Uterus (tissue), 4 donors: ENCODE measurements at places on chromosomes 7 and 10.
A peak's percentile ranks its signal among the peaks of the same experiment; 100 is the strongest.

DNA sequence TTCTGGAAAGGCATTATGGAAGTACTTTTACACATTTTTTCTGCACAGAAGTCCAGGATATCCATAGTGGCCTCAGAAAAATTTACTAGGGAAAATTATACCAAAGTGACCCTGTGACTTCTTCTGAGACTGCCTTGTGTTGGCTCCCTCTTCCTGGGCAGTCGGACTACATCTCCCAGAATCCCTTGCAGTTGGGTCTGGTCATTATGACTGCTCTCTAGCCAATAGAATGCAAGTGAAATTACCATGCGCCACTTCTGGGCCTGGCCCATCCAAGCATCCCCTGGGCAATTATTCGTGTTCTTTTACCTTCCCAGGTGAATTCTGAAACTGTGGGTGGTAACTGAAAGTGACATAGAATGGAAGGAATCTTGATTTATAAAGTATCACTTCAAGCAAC is 430.9 kb downstream of the ACTR3B start:
- no peak for DNase-seq

DNA sequence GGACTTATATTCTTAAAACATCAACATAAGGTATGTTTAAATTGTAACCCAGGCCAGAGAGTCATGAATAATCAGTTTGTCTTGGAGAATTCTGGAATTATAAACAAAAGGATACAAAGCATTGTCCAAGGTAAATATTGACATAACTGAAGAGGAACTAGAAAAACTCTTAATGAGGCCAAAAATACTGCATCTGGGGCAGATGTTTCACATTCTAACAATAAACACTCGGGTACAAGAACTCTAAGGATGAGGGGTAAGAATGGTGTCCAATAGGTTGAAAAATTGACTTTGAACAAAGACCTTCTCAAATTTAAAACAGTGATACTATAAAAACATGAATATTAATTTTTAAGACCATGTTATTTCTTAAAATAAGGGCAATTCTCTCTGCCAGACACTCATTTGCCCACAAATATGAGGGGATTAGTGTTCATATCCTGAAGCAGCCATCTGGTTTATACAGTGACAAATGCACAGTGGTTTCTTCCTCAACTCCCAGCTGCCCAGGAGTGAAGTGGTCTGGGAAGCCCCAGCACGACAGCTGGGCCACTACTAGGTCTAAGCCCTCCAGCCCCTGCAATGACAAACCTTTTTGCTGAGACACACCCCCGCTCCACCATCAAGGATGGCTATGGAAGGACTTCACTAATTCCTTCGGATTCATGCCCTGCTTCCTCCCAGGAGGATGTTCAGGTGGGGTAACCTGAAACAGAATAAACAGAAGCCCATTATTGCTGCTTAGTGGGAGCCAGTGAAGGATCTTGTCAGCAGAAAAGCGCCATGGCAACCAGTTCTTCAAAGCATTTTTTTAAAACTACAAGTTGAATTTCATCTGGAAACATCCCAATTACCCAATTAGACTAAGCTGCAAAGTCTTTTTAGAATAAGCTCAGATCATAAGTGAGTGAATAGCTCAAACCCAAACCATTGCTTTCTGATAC is 107.5 kb upstream of the ARID5B start:
- DNase-seq: no peak

DNA sequence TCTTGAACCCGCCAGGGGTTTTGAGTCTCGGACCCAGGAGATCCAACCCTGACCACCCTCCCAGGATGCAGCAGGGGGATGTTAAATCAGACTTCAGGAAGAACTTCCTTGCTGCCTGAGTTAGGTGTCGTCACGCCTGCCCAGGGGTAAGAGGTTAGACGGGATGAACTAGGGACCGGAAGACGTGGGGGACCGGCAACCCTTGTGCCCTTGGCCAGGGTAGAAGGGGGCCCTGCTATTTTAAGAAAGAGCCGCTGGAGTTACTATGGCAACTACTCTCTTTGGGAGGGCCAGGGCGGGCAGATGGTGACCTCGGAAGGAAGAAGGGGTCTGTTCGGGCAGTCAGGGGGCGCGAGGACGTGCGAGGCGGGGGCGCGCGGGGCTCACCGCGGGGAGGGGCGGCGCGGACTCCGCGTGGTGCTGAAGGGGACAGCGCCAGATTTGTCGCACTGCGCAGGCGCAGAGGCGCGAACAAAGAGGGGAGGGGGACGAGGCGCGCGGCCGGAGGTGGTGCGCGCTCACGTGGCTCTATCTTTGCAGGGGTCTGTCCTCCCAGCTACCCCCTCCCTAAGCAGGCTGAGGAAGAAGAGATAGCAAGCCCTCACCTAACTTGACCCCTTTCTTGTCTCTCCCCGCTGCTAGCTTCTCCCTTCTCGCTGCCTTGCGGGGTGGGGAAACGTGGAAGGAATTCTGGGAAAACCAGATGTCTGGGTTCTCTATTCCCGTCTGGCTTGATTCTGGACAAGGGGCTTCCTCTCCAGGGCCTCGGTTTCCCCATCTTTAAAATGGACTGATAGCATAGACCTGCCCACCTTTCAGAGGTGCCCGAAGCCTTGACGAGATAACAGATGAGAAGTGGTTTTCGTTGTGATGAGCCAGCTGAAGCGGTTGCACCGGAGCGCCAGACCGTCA is 940 bp upstream of the PSD start:
- no peak for DNase-seq

- DNase-seq: no peak
Measured at GRCh38 chr7:47941136-47941844, 7.0 kb downstream of the PKD1L1 start.

GRCh38 chr10:3325954-3326750 is 153.6 kb upstream of the PITRM1 start:
- DNase-seq: no peak

- DNase-seq: no peak
Measured at GRCh38 chr10:85900061-85900460, 466.5 kb downstream of the GRID1 start.

DNA sequence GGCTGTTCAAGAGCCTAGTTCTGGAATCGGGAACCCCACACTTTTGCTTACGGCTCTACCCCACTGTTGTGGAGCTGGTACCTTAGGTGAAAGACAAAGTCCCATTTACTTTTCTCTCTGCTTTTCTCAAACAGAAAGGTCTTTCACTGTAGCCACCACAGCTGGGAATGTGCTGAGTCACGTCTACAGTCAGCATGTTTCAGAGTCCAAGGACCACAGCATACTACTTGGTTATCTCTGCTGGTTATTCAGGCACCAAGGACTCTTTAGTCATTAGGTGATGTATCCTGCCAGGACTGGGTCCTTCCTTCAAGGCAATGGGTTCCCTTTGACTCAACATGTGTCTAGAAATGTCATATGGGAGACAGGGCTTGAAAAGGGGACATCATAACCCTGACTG is 266.8 kb upstream of the STEAP1 start:
- DNase-seq: no peak

DNA sequence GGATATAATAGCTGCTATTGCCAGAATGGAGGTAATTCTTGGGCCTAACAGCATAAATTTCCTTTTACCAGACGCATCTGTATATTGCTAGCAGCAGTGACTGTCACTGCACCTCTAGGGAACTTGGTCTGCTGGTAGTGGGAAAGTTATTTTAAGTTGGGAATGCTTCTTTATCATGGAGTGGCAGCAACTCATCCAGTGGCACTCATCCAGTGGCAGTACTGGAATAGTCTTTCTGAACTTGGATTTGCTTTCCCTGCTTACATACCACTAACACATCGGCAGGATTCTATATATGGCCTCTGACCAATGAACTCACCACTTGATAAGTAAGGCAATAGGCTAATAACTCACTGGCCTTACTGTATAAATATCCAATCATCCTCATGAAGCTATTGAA is 22.0 kb upstream of the ICA1 start:
- no peak for DNase-seq

GRCh38 chr7:137371616-137372015 is 28.1 kb upstream of the PTN start:
- no peak for DNase-seq

- no peak for DNase-seq
Measured at GRCh38 chr10:16717622-16718395, 99.4 kb downstream of the RSU1 start.

GRCh38 chr10:10845826-10846503 is 171.7 kb upstream of the CELF2 start:
- DNase-seq: no peak

GRCh38 chr7:135210888-135211178 is 493 bp downstream of the WDR91 start:
- no peak for DNase-seq

DNA sequence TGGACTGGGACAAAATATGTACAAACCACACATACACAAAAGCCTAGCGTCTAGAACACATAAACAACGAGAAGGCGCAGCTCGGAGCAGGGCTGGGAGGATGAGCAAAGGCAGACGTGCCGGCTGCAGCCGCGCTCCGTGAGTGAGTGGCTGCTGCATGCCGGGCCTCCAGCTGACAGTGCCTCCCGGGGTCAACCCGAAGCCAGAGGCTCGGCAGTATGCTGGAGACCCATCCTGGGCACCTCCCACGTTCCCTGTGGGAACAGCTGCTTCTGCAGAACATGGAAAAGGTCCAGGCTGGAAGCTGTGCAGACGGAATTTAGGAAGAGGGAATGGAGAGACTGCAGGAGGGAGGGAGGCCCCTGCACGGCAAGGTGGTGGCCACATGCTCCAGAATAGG is 3.6 kb upstream of the GPR146 start:
- DNase-seq: peak; percentile 64

- no peak for DNase-seq
Measured at GRCh38 chr7:96526496-96526895, 183.2 kb downstream of the SEM1 start.

DNA sequence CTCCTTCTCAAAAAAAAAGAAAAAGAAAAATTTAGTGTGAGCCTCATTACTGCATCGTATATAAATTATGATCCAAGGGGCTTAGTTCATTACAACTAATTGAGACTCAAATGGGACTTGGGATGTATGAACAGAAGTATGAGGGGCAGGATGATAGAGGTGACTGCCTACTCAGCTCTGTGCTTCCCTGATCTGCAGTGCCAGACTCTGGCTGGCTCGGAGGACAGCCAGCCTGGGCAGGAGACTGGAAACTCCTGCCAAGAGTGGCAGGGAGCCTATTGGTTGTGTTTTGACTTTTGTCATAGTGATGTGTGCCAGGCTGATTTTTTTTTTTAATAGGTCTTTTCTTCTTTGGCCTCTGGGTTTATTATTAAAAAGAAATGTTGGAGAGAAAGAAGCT is 73.8 kb upstream of the GTF2IRD1 start:
- no peak for DNase-seq

DNA sequence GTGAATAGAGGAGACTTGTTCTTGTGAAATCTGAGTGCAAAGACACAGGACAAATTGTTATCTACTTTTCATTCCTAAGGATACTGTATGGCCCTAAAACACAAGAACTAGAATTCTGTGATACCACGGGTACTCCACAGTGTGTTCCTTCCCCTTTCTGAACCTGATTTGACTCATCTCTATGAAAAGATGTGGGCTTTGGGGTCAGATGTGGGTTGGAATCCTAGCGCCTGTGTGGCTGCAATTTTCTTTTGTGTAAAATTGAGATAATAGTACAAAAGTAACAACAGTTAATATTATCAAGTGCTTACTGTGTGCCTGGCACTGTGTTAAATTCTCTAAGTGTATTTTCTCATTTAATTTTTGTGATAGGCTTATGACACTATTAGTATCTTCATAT is 8.1 kb downstream of the SRGN start:
- DNase-seq: no peak

DNA sequence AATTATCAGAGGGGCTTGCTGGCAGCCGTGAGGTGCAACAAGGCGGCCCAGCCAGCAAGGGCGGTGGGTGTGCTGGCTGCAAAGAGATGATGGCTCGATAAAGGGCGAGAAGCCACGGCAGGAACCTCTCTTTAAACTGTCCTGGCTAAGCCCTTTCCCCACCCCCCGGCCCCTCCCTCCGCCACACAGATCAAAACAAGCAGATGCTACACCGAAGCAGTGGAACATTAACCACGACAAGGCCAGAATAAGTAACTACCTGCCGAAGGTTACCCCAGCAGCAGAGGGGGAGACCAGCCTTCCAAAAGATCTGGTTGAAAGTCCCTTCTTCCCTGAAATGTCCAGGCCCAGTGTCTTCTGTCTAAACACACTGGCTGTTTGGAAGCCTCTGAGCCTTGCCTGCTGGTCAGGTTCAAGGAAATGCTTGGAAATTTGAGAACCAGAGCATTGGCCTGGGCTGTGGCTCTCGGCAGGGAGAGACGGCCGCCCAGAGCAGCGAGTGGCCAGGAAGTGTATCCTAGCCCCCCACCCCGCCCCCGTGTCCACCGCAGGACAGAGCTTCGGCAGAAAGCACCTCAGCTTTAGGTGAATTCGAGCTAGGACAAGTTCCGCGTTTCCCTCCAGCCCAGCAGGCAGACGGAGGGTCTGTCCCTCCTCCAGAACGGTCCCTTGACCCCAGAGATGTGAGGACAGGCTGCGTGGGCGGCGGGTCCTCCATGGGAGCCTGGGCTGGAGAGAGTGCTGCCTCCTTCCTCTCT is 2.1 kb downstream of the FAM20C start:
- DNase-seq: no peak

DNA sequence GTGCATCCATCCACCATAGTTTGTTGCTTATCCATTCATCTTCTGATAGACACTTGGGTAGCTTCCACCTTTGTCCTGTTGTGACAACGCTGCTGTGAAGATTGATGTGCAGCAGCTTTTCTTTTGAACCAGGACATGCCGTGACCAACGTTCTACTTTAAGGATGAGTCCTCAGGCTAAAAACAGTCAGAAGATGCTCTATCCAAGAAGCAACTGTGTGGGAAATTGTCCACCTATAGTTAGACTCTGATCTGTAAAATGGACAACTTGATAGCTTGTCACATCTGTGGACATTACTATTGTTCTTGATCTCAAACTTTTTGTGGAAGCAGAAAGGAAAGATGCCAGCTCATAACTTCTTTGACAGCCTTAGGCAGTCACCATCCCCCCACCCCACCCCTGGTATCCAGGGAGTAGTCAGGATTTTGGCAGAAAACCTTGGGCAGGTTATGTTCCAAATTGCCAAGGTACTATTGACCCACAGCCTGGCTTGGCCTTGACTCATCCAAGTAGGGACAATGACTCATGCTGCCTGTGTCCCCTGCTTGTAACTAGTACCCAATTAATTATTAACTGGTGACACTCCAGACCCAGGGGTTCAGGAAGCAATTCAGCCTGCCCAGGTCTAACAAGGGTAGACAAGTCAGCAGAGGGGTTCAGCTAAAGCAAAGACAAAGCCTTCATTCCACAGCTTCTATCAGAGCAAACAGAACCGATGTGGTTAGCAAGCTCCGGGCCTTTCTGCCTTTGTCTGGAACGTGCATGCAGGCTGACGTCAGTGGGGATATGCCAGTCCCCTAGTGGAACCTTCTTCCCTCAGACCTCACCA is 99.6 kb upstream of the ANLN start:
- DNase-seq: no peak
